T-cell (primary cell): ENCODE measurements at places on chromosomes 7 and 10.

- no peak for DNase-seq
Measured at GRCh38 chr7:106535234-106535932, 125.6 kb downstream of the CCDC71L start.

GRCh38 chr7:95907337-95907736 is 135.0 kb downstream of the DYNC1I1 start:
- DNase-seq: no peak

DNA sequence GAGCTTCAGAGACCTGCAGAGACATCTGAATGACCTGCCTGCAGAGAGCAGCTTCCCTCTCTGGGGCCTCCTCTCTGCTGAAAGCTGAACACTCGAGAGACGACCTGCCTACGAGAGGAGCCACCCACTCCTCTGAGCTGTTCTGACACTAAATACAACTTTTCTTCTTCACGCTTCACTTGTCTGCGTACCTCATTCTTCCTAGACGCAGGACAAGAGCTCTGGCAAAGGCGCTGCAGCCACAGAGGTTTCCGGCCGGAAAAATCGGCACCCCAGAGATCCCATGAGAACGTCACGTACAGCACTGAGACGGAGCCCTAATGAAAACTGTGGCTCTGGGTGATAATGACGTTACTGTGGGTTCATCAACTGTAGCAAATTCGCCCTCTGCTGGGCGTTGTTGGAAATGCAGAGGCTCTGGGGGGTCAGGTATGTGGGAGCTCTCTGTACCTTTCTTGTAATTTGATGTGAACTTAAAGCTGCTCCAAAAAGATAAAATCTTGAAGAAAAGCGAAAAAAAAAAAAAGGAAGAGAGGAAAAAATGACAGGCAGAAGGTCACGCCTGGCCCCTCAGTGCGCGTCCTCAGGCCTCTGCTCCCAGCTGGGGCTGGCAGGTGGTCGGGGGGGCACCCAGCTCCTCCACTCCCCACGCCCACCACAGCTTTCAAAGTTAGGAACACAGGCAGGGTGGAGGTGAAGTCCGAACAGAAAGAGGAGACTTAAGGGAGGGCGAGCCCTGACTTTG is 120.7 kb downstream of the DYNC2I1 start:
- DNase-seq: peak; percentile 77

- DNase-seq: no peak
Measured at GRCh38 chr10:75295868-75296441, 60.2 kb upstream of the COMTD1 start.

DNA sequence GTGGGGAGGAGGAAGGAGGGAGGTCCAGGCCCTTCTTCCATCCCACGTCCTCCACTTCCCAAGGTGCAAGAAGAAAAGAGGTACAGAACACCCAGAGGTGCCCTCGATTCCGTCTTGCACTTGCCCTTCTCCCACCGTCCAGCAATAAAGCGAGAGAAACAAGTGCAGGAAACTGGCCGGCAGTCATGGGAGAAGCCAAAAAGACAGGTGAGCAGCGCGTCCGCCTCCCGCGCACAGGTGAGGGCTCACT is 1.3 kb downstream of the C10orf95 start:
- DNase-seq: no peak

DNA sequence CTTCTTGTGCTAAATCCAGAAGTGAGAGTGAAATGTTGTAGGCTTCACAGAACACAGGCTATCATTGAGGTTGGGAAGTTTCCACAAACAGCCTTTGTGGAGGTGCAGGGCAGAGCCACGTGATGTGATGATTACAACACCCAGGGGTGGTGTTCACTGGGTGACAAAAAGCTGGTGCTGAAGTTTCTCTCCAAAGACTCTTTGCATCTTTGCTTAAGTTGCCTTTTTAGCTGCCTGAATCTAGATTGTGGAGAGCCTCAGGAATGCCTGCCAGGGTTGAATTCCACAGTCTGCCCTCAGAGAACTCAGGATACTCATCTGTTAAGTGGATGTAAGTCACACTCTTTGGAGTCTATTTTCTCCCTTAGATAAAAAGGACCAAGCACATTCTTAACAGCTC is 56.3 kb downstream of the PLXNA4 start:
- no peak for DNase-seq

DNA sequence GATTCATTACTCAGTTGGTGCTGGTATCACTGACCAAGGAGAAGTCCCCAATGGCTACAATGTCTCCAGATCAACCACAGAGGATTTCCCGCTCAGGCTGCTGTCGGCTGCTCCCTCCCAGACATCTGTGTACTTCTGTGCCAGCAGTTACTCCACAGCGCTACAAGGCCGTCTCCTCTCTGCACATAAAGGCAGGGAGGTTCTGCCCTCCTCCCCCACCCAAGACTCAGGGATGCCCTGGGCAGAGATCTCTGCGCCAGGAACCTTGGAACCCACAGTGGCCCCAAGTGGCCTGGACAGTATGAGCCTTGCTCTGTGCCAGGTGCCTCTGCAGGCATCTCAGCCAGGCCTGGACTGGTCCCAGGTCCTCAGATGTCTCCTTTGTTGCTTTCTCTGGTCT is 193.4 kb upstream of the PRSS58 start:
- no peak for DNase-seq

- DNase-seq: no peak
Measured at GRCh38 chr10:68075550-68076004, 494 bp upstream of the HERC4 start.

DNA sequence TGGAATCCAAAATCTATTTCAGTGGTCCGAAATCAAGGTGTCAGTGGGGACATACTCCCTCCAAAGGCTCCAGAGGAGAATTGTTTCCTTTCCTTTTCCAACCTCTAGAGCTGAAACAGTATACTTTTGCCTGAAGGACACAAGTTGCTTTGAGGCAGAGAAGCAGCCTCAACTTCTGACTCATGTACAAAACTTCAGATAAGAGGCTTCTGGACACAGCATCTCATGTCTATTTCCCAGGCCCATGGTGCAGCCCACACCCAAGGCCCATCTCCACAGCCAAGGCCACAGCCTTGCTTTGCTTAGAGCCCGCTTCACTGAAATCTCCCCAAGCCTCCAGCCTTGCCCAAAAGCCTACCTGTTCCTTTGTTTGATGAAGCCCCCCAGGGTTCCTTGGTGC is 68.9 kb downstream of the ZNF467 start:
- DNase-seq: no peak

DNA sequence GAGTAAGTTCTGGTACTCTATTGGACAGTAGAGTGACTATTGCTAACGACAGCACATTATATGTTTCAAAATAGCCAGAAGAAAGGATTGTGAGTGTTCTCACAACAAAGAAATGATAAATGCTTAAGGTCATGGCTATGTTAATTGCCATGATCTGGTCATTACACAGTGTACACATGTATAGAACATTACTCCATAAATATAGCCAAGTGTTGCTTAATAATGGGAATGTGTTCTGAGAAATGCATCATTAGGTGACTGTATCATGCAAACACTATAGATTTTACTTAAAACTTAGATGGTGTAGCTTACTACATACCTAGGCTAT is 19.6 kb downstream of the EPC1 start:
- no peak for DNase-seq

- no peak for DNase-seq
Measured at GRCh38 chr10:133475821-133476640, 22.3 kb downstream of the SCART1 start.

DNA sequence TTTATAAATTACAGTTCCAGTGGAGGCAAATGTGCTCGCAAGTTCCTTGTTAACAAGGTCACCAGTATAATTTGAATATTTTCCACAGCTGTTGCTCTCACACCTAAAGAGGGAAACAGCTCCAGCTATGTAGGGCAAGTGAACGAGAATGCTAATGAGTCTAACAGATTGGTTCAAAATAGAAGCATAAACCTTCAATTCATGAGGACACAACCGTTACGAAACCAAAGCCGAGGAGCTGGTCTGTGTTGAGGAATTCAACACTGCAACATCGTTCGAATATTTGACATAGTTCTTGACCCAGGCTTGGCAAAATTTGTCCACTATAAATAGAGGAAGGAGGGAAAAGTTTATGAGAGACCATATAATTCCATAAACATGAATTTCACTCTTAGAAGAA is 161.3 kb downstream of the KLF6 start:
- no peak for DNase-seq
